ENCODE measurements at places on chromosomes 7 and 10. TPM values are rescaled to one million over a fixed set of nuclear protein-coding genes. Genes with fewer than 3 reads are reported as not detected.

Gene MYOF
- 249 TPM for total RNA-seq

Gene DPYSL4
- 22.3 TPM for total RNA-seq

DNA sequence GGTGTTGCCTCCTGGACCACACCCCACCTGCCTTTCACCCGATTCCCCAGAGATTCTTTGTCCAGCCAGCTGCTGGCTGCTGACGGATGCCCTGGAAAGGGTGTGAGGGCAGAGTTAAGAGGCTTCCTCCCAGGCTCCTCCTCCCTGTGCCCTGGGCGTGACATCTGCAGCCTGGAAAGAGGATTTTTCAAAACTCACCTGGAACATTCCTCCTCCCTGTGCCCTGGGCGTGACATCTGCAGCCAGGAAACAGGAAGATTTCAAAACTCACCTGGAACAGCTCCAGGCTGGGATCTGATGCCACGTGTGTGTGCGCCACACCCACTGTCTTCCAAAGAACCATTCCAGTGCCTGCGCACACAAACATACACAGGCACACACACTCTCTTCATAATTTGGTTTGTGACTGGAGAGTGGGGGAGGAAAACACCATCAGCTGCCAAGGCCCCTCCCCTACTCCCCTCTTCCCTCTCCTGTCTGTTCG lies 5.2 kb downstream of the MARVELD1 start:
- DNase-seq, result peak; percentile 55

- DNase-seq, result no peak
These were observed 136.8 kb downstream of the C10orf90 start for GRCh38 chr10:126533644-126534043.

- no peak for DNase-seq
These were observed 2.5 kb downstream of the HMX2 start for GRCh38 chr10:123150271-123150985.
